Central memory CD8-positive, alpha-beta T cell (primary cell): ENCODE measurements at places on chromosomes 7 and 10.

DNA sequence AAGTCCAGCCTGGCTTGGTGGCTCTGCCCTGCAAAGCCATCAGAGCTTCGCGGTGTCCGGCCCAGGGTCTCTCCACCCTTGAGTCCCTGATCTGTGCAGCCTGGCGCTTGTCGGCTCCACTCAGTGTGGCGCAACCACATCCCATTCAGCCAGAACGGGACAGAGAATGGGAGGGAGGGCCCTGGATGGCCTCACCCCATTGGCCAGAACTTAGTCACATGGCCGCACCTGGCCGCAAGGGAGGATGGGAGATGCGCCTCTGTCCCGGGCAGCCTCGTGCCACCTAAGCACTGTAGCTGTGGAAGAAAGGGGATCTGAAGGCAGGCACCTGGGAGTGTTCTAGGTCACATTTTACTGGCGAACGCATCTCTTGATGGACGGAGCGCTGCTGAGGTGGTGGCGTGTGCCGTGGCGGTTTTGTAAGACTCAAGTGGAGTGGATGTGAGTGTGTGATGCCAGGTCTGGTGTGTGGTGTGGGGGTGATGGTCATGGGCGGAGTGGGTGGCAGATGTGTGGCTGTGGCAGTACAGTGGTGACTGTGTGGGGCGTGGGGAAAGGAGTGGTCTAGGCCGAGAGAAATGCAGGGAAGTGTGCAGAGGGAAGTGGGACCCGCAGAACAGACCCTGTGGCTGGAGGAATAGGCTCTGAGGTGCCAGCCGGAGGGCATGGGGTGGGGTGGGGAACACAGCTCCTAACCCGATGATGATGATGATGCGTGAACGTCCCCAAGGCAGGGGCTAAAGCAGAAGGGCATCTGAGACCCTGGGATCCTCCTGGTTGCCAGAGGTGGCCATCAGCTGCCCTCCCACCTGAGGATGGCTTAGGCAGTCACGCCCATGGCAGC, 19.0 kb downstream of the CLEC2L start:
- DNase-seq = no peak

GRCh38 chr7:143846692-143847091, 55.3 kb downstream of the TCAF1 start:
- no peak for DNase-seq

- no peak for DNase-seq
Measured at GRCh38 chr10:126504063-126504760, 115.9 kb upstream of the ADAM12 start.

- no peak for DNase-seq
Measured at GRCh38 chr7:118352867-118353453, 128.5 kb downstream of the ANKRD7 start.
